ENCODE measurements at places on chromosomes 5 and 9.

DNA sequence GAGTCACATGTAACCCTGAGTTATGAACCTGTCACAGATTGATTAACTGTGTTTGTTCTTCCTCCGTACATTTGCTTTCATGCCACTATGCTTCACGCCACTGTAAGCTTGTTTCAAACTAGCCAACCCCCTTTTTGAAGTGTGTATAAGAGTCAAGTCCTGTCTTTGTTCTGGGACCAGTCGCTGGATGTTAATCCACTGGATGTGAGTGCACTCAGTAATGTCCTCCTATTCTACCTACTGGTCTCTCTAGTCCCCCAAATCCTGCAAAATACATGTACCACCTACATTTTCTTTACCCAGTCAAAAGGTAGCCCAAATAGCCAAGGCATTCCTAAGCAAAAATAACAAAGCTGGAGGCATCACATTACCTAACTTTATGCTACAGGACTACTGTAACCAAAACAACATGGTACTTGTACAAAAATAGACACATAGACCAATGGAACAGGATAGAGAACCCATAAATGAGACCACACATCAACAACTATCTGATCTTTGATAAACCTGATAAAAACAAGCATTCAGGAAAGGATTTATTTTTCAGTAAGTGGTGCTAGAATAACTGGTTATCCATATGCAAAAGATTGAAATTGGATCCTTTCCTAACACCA lies 1139.1 kb upstream of the SEMA6A start:
- no peak for DNase-seq

DNA sequence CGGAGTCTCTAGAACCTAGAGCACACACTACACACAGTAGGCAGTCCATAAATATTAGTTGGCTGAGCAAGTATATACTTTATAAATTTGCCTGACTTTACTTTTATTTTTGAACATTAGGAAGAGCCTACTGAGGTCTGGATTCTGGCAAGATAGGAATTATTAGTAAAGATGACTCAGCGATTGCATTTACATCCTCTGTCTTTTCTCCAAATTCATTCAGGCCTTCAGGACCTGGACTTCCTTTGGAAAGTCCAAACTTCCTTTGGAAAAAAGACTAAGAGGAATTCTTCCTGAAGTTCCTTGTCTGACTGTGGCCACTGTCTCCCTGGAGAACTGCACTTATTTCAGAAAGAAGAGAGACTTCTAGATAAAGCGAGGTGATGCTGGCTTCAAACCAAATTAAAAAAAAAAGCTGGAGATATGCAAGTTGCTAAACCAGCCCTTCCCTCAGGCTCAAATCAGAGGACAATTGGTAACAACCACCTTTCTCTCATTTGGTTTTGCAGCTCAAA lies 251.3 kb downstream of the GAS1 start:
- no peak for DNase-seq

- DNase-seq, result no peak
These were observed 161.4 kb downstream of the GIN1 start for GRCh38 chr5:102958481-102959011.

GRCh38 chr9:33393581-33393980 lies 8.8 kb downstream of the AQP7 start:
- DNase-seq, result no peak

GRCh38 chr5:141704782-141705297 lies 22.8 kb upstream of the ARAP3 start:
- no peak for DNase-seq

- DNase-seq, result no peak
These were observed 4.1 kb downstream of the PAEP start for GRCh38 chr9:135565636-135566035.
